ENCODE measurements at places on chromosomes 12 and 14.

DNA sequence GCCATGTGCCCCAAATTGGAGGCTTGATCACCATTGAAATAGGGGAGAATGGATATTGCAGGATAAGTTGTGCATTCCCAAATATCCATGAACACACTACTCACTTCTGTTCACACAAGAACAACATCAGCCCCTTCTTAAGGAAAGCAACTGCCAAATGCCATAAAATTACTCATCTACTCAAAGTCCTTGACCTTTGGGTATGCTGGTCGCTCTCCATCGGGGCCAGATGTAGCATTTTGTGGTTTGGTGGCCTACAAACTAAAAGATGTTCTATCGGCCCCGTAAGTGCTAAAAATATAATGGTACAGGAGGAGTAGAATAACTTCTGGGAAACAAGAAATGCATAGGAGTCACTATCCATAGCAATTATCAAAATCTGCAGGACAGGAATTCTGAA lies 362.6 kb downstream of the AEBP2 start:
- DNase-seq = no peak

GRCh38 chr12:127327986-127328385 lies 939.0 kb upstream of the TMEM132C start:
- DNase-seq = no peak

- no peak for DNase-seq
Measured at GRCh38 chr12:5556033-5556614, 124.2 kb downstream of the NTF3 start.

DNA sequence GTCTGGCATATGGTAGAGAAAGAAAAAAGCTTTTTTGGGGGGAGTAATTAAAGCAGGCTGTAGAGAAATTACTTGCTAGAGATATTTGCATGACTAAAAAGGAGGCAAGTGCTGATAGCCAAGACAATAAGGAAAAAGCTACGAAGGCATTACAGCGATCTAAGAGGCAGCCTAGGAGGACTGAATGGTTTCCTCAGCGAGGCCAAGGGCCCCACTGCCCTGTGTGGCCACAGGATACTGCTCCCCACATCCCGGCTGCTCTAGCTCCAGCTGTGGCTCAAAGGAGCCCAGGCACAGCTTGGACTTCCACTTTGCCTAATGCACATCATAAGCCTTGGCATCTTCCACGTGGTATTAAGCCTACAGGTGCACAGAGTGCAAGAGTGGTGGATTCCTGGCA lies 53.6 kb downstream of the LRRIQ1 start:
- DNase-seq = no peak

DNA sequence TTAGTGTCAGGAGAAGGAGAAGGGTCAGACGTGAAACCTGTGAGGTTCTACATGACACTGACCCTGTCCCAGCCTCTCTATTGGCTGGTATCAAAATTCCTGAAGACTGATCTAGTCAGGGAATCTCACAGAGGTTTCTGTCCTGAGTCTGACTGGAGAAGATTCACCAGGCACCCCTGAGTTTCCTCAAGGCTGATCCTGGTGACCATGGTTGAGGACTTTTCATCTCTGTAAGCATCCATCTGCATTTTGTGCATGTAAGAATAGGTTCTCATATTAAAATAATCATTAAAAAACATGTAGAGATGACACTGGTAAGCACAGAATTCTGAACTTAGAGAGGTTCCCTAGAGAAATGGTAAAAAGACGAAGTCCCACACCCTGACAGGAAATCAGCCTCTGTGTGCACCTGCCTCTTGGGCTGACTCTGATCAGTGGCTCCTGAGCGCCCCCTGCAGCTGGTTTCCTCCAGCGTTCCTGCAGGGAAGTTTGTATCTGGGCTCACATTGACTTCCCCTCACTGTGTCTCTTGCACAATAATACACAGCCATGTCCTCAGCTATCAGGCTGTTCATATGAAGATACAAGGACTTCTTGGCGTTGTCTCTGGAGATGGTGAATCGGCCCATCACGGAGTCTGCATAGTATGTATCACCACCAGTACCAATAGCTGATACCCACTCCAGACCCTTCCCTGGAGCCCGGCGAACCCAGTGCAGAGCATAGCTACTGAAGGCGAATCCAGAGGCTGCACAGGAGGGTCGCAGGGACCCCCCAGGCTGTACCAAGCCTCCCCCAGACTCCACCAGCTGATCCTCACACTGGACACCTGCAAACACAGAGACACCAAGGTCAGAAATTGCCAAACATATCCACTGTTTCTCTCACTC lies 991.9 kb downstream of the TMEM121 start:
- no peak for DNase-seq

- DNase-seq = no peak
Measured at GRCh38 chr12:132040906-132041606, 91.3 kb downstream of the EP400 start.

DNA sequence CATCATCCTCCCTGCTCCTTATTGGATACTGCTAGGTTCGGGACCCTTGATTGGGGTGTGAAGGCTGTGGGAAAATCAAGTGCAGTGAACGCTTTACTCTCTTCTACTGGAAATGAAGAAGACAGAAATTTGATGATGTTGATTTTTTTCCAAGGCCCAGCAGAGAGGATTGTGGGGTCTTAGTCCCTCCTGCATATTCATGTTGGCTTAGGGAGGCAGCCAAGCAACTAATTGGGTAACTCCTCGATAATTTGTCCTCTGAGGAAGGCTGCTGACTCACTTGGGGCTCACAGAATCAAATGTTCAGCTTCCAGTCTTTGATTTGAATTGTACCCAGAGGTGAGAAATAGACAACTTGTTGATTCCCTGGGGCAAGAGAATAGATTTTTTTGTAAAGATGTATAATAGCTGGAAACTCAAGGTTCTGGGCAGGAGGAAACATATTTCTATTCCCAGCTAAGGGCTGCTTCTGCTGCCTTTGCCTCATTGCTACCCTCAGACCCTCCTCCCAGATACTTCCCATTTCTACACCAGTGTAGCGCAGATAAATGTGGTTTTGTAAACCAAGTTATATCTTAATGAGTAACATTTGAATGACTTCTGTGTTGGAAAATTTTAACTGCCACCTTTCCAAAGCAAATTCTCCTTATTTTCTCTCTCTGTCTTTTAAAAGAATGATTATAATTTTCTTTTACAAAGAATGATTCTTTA lies 21.7 kb downstream of the NEUROD4 start:
- no peak for DNase-seq

- no peak for DNase-seq
Measured at GRCh38 chr12:80845639-80846038, 92.1 kb downstream of the LIN7A start.

- DNase-seq = no peak
Measured at GRCh38 chr12:111971800-111972199, 41.2 kb downstream of the TMEM116 start.

- DNase-seq = no peak
Measured at GRCh38 chr14:22740020-22740419, 26.5 kb upstream of the OXA1L start.

DNA sequence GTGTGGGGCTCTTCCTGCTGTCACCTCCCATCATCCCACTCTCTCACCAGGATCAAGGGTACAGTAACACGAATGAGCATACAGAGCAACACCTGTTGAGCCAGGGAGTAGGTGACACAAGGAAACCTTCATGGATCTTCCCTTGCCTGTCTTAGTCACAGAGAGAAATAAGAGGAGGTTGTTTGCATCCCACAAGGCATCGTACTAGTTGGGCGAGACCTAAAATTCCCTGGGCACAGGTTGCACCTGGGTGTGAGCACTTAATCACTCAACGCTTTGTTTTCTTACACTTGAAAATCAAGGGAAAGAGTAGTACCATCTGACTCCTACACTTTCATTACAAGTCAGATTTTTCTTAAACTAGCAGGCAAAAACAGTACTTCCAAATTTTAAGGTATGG lies 16.6 kb downstream of the CIPC start:
- DNase-seq = no peak

GRCh38 chr12:130227641-130228040 lies 65.4 kb downstream of the FZD10 start:
- no peak for DNase-seq

DNA sequence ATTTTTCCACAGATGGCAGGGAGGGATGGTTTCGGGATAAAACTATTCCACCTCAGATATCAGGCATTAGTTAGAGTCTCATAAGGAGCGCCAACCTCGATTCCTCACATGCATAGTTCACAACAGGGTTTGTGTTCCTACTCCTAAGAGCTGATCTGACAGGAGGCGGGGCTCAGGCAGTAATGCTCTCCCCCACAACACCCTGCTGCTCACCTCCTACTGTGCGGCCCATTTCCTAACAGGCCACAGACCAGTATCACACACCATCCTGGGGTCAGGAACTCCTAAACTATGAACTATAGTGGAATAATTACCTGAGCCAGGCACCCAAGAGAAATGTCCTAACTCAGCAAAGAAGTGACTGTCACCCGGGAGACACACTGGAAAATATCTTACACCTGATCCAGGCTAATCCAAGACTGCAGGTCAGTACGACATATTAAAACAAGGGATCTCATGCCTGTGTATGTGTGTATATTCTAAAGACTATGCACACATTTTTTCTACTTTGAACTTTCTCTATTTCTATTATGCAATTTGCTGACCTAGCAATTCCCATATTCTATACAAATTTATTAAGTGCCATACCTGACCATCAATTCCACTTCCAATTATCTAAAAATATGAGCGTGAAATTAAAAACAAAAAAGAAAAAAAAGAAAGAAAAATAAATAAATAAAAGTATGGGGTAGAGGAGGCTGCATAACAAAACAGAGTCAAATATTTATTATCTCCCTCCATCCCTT lies 4.7 kb downstream of the NAA25 start:
- DNase-seq = no peak
